ENCODE measurements at places on chromosomes 3 and 15. TPM values are rescaled to one million over a fixed set of nuclear protein-coding genes. Genes with fewer than 3 reads are reported as not detected.

The TRAT1 gene
- total RNA-seq = 0.30 TPM

- DNase-seq = no peak
Measured at GRCh38 chr3:137304313-137305056, 346.7 kb downstream of the IL20RB start.

- DNase-seq = no peak
Measured at GRCh38 chr3:88812576-88812975, 294.8 kb upstream of the EPHA3 start.

GRCh38 chr15:62121273-62122015 lies 43.6 kb downstream of the C2CD4B start:
- DNase-seq = no peak

DNA sequence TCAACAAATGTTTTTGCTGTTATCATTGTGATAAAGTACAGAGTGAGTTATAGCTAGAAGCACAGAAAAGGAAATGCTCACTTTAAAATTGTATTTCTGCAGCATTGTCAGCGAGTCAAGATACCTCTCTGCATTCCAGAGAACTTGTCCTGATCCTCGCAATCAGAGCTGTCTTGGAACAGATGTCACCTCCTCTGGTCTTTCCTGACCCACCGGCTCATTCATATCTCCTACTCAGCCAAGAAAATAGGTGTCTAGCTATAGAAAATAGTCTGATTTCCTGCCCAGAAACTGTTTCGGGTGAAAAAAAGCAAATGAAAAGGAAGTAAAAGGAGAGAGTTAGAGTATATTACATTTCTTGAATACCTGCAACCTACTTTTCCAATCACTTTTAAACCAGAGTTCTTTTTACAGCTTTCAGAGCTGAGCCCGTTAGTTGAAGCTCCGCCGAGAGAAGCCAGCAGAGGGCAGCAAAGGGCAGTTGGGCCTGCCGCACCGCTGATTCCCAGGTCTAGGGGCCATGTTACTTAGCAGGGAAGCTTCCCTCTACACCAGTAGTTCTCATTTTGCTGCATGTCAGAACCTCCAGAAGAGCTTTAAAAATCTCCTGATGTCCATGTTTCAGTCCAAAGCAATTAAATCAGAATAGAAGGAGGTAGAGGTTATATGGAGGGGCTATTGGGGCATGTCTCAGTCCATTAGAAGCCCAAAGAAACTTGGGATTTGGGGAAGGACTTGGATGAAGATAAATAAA lies 185.7 kb upstream of the THRB start:
- DNase-seq = peak; percentile 77

DNA sequence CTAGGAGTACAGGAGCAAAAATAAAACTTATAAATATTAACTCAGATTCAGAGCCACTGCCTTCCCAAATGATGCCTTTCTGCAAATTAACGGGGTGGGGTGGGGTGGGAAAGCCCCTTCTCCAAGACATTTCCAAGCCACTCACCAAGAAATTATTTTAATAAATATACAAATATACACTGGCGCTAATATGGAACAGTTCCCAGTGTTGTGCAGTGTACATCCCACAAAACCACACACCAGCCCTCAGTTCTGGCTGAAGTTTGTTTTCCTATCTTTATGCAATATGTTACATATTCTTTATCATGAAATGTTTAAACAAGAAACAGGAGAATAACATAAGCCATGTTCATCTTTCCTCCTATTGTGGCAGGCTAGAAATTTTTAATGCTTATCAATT lies 53.0 kb upstream of the GYG1 start:
- no peak for DNase-seq

GRCh38 chr3:57006179-57006657 lies 54.2 kb upstream of the SPATA12 start:
- DNase-seq = no peak

GRCh38 chr3:42701371-42702065 lies 1.1 kb downstream of the HHATL start:
- peak; percentile 90 for DNase-seq

DNA sequence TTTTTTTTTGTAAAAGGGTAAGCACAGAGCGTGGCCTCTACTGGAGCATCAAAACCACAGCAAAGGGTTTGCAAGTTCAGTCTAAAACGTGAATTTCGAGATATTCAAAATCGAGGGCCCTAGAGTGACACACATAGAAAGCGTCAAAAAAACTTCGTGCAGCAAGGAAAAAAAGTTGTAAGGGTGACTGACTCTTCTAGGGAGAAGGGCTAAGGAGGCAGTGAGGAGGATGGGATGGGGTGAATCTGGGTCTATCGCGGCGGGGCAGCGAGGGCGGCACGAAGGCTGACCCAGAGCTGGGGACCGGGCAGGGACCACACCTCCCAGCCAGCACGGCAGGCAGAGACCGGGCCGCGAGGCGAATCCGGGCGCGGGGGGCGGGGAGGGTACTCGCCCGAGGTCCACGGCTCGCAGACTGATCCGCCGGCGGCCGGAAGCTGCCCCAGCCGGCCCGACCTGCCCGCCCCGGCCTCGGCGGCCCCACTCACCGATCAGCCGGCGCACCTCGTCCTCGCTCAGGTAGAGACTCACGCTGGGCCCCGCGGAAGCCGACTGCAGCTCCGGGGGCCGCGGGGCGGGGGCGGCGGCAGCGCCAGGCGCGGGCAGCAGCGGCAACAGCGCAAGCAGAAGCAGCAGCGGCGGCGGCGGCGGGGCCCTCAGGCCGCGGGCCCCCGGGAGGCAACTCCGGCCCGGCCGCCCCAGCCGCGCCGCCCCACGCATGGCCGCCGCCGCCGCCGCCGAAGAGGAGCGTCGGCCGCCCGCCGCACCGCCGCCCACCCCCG lies 533 bp downstream of the RYK start:
- DNase-seq = peak; percentile 82

DNA sequence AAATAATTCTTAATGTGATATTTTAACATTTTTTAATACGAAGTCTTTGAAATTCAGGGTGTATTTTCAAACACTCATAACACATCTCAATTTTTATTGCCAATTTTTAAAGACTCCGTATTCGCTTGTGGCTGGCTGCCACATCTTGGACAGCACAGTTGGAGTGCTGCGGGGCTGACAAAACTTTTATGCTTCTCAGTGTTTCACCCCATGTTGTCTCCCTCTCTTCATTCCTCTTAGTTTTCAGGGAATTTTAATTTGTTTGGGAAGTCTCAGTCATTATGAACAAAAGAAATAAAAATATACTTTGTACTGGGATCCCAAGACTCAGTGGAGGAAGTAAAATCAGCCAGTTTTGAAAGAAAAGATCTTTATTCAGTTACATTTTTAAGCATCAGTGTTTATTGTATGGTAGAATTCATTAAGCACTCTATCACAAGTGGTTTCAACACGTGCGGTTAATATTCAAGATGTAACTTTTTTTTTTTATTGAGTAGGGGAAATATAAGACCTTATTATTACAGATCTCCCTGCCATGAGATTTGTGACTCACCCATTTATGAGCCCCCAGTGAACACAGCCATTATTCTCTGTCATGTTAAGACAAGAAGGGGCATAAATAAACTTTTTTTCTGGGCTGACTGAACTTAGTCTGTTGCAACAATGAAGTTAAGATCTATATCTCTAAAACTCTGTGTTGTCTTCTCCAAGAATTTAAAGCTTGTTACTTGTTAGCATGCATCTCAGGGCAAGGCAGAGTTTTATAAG lies 26.8 kb downstream of the KAT2B start:
- no peak for DNase-seq

DNA sequence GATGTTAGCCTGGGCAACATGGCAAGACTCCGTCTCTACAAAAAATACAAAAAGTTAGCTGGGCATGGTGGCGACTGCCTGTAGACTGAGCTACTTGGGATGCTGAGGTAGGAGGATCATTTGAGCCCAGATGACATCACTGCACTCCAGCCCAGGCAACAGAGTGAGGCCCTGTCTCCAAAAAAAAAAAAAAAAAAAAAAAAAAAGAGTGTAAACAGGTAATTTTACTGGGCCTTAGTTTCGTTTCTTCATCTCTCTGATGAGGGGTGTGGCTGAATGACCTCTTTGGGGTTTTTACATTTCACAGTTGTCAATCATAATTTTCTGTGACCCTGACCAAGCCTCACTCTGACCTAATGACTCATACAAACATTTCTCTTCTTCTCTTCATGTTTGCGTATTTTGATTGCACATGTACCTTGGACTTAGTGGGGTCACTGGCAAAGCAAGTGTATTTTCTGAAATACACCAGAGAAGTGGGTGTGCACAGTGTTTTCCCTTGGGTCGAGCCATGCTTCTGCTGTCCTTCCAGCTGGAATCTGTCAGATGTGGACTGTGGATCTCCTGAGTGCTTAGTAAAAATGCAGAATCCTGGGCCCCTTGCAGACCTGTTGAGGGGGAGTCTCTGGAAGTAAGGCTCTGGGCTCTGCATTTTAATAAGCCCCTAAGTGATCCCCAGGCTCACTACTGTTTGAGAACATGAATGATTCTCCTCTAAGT lies 140.5 kb downstream of the FNDC3B start:
- no peak for DNase-seq

All from cardiac septum (tissue), 1 donor.